NCI-H187 (cell line): ENCODE measurements at places on chromosomes 1 and 21.

GRCh38 chr1:221241157-221241556, 361.9 kb downstream of the HLX start:
- no peak for DNase-seq

DNA sequence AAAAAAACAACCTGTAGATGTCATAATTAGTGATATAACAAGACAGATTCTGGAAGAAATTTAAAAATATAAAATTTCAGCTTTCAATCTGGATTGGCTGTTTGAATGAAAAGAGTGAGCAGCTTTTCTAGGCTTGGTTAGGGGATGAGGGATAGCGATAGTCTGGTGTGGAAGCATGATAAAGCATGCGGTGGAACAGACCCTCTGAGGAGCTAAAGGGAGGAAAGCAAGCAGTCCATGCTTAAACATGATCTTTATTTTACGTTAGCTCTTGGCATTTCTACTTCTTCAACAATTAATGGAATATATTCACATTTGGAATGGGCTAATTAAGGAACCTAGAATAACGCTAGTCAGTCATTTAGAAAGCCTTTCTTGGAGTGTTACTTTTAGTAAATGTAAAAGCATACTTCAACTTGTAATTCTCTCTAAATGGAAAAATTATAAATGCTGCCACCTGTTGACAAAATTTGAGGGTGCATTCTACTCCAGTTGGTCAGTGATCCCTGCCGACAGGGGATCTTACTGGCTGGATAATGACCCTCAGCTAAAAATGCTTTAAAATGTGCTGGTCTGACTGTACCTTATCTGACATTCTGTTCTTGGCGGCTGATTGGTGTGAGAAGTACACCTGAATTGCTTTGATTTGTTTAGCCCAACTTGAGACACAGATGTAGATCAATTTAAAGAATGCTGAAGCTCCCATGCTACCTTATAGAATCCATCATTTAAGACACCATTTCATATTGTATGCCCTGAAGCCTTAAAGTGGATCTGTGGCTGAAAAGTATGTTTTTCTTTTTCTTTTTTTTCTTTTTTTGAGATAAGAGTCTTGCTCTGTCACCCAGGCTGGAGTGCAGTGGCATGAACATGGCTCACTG, 61.2 kb downstream of the AK4 start:
- peak; percentile 7 for DNase-seq

GRCh38 chr1:177567393-177567792, 396.6 kb downstream of the BRINP2 start:
- DNase-seq = no peak

GRCh38 chr1:244082969-244083368, 31.9 kb downstream of the ZBTB18 start:
- DNase-seq = no peak

DNA sequence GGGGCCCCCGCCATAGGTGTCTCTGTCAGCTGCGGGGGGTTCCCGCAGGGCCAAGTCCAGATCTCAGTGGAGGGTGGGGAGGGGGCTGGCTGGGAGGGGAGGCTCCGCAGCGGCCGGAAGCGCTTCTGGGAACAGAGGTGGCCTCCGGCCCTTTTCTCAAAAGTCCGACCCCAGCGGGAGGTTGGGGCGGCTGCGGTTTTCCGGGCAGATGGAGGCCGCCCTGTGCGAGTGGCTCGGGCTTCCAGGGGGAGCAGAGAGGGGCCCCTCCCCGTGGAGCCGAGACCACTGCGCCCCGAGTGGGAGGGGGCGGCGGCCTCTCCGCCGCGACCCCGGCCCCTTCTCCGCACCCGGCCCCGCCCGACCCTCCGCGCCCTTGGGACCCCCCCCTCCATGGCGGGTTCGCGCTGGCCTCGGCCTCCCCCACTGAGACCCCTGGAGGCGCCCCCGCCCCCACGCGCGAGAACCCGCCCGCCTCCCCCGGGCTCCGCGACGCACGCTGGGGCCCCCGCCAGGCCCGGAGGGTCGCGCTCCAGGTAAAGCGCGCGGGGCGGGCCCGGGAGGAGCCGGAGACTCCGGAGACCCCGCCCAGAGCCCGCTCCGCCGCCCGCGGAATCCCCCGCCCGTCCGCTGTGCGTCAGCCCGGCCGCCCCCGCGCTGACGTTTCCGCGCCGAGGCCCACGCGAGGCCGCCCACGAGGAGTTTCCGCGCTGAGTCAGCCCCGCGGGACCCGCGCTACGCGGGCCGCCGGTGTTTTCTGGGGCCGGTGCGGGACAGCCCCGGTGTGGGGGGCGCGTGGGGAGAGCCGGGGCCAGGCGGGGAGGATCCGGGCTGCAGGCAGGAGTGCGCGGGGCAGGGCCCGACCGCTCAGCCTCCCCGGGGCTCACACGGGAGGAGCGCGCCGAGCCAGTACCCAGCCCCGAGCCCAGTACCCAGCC, 5.2 kb downstream of the TNFRSF18 start:
- DNase-seq = no peak

DNA sequence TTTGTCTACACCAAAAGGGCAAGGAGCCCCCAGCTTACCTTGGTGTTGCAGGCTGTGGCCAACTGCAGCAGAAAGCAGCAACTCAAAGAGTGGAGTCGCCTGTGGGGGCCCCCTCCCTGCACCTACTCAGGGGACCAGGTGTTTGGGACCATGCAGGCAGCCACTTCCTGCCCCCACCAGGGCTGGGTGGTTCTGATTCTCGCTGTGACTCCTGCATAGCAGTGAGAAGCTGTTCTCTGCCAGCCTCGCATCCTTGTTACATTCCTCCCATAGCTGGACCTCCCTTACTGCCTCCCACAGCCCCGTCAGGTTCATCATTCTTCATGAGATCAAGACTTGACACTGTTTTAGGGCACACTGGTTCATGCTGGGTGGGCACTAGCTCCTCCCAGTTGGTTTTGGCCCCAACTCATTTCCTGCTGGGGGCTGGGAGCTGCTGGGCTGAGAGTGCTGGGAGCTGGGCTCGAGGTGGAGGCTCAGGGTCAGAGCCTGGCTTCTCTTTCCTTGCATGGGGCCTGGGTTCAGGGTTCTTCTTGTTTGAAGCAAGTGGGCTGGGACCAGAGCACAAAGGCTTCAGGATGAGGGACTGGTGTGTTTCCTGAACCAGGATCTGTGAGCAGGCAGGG, 146.9 kb upstream of the C1orf174 start:
- DNase-seq = no peak

GRCh38 chr1:110243146-110243545, 33.0 kb downstream of the KCNC4 start:
- no peak for DNase-seq

- no peak for DNase-seq
Observed at GRCh38 chr1:44660176-44660575, 14.1 kb downstream of the TMEM53 start.

- no peak for DNase-seq
Observed at GRCh38 chr1:11180342-11180744, 8.8 kb upstream of the ANGPTL7 start.

DNA sequence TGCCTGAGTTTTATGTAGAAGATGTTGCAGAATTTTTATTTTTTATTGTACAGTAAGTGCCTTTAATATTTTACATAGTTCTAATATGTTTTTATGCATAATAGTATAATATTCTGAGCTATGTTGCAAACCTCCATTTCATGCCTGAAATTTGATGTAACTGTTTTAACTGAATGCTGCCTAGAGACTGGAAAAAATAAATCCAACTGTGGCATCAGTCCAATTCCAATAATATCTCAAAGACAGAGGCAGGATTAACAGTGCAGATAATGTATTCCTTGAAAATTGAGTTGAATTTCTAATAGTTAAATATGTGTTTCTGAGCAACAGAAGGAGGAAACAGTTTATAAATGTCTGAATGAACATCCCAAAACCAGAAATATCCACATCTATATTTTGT, 61.1 kb upstream of the KIF1B start:
- no peak for DNase-seq
